ENCODE measurements at places on chromosomes 2 and 18. TPM values are rescaled to one million over a fixed set of nuclear protein-coding genes. Genes with fewer than 3 reads are reported as not detected.

- peak; percentile 86 for DNase-seq
These were observed 61.5 kb downstream of the VRK2 start for GRCh38 chr2:58107803-58108710.

- no peak for DNase-seq
These were observed 13.6 kb downstream of the CCDC68 start for GRCh38 chr18:54945576-54946125.

DNA sequence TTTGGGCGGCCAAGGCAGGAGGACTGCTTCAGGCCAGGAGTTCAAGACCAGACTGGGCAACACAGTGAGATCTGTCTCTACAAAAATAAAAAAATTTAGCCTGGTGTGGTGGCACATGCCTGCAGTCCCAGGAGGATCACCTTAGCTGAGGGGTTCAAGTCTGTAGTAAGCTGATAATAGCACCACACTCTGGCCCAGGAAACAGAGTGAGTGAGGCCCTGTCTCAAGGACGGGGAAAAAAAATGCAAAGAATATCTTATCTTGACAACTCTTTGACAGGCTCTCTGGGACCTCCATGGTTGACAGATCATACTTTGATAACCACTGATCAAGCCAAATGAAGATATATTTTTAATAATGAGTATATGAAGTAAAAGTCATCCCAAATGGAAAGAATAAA is 22.7 kb downstream of the USP34 start:
- no peak for DNase-seq

DNA sequence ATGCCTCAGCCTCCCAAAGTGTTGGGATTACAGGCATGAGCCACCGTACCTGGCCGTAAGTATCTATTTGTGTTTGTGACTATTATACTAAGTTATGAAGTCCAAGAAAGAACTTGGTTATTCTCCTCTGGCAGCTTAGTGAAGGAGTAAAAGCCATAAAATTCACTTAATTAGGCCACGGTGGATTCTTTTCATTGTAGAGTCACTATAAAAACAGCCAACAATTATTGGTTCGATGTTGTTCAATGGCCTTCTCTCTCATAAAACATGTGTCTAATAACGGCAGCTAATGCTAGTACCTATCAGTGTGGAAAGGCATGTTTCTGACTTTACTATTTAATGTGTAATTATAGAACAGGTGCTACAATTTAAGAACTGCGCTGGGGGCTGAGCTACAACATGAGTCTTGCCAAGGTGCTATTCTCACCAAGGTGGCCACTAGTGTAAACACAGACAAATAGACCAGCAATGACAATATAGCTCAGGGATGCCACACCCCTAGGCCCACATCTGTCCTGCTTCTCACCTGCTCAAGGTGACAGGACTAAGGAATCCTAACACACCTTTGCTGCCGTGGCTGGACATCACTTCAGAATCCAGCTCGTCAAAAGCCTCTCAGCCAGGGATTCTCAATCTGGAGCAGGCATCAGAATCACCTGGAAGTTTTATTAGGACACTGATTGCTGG is 17.2 kb downstream of the ATP8B1 start:
- DNase-seq = no peak

DNA sequence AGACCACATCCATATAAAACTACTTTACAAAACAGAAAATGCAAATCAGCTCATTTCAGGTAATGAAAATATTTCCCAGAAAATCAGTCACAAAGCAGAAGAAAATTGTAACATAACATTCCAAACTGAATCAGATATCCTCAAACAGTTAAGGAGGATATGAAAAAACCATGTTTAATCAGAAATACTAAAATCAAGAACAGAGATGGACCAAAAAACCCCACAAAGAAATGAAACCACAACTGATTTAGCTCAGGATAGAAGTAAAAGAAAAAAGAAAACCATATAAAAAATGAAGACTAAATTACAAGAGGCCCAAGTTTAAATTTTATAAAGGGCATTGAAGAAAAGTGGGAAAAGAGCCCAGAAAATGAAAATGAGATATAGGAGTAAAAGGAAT is 102.9 kb downstream of the RAB3GAP1 start:
- no peak for DNase-seq

- no peak for DNase-seq
These were observed 70.8 kb downstream of the DHRS9 start for GRCh38 chr2:169139993-169140767.

DNA sequence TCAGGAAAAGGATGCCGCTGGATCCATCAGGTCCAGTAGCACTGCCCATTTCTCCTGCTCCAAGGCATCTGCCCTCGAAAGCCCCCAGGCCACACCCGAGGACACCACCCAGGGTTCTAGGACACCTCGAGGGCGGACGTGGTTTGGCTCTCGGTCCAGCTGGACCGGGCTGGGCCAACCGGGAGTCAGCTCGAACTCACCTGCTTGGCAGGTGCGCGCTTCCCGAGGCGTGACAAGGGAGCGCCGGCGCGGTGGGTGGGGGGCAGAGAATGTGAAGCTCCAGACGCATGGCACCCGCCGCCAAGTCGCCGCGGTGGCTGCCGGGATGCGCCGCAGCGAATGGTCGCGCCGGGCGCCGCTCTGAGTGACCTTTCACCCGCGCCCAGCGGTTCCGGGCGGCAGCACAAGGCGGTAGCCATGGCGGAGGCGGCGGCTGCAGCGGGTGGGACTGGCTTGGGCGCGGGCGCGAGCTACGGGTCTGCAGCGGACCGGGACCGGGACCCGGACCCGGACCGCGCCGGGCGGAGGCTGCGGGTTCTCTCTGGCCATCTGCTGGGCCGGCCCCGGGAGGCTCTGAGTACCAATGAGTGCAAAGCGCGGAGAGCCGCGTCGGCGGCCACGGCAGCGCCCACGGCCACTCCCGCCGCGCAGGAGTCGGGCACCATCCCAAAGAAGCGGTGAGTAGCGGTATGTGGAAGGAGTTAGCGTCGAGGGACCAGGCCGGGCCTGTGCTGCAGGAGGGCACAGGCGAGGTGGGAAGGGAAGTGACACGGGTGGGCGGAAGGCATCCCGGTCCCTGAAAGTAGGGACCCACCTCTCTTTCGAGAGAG is at the start of gene AGPS:
Gene AGPS (plus strand): TSS at position 401 of the 830 bp plus-strand sequence. CDS start 17 bp downstream, at position 418.
- DNase-seq = peak; percentile 77

DNA sequence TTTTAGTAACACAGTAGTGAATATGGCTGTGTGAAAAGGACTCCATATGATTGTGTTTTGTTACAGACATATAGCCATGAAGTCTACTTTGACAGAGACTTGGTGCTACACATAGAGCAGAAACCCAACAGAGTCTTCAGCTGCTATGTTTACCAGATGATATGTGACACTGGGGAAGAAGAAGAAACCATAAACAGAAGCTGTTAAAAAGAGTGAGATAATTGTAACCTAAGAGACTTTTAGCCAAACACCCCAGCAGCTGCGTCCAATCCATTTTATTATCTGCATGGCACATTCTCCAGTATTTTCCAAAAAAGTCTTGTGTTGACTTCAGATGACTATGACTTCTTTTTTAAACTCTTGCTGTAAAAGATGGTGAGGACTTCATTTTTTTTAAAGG is 41.4 kb upstream of the CYBRD1 start:
- DNase-seq = no peak

GRCh38 chr2:15636972-15637785 is 45.5 kb downstream of the DDX1 start:
- peak; percentile 85 for DNase-seq

DNA sequence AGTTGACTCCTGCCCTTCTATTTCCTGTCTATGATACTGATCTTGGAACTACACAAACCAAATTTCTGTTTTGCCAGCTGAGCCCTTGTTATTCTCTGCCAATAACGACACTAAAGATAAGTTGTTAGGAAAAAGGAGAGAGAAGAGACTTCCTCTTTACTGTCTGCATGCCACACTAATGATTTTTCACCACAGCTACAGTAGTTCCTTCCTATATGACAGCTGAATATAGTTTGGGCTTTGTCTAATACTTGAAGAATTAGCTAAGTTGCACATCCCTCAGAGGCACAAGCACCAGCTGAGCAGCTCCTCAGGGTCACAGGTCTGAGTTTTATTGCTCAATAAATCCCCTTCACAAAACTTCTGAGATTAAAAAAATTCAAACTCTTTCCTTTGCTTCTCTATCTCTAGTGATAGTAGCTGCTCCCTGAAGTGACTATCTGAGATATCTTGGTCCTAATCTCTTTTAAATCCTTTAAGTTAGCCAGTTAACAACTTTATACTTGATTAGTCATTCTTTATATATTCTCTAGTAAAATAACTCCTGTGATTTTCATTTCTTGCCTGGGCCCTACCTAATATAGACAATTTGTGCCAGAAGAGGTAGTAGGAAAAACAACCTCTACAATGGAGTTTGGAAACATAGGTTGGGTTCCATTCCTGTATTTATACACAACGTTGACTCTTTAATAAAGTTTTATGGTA is 253.0 kb upstream of the CNTNAP5 start:
- no peak for DNase-seq

DNA sequence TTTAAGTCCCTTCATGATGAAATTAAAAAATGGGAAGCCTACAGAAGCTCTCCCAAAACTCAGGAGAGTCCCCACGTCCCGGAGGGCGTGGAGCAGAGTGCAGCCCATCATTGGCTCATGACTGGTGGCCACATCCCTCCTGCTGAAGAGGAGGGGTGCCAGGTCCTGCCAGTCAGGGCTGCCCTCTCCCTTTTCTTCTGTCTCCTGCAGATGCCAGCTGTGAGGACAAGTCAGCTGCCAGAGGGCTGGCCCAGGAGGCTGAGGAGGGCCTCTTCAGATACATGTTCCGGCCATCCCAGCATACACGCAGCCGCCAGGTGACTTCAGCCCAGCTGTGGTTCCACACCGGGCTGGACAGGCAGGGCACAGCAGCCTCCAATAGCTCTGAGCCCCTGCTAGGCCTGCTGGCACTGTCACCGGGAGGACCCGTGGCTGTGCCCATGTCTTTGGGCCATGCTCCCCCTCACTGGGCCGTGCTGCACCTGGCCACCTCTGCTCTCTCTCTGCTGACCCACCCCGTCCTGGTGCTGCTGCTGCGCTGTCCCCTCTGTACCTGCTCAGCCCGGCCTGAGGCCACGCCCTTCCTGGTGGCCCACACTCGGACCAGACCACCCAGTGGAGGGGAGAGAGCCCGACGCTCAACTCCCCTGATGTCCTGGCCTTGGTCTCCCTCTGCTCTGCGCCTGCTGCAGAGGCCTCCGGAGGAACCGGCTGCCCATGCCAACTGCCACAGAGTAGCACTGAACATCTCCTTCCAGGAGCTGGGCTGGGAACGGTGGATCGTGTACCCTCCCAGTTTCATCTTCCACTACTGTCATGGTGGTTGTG is 2.6 kb downstream of the INHA start:
- no peak for DNase-seq

DNA sequence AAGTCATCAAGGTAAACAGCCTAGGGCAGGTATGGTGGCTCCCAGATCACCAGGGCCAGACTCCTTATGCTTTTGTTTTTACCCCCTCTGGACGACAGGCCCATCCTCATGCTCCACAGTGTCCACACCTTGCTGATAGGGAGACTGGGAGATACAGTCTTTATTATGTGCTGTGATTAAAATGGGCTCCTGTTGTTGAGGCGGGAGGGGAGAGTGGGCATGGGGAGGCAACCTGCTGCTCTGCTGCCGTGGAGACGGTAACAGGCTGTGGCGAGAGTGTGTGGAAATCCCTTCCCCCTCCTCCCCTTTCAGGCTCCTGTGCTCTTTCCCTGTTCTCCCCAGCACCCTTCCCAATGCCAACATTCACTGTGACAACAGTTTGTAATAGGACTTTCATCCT is 38.2 kb upstream of the PNO1 start:
- DNase-seq = no peak

- no peak for DNase-seq
These were observed 307.3 kb upstream of the CHAC2 start for GRCh38 chr2:53460347-53460746.

GRCh38 chr18:31701744-31702143 is 17.4 kb upstream of the B4GALT6 start:
- no peak for DNase-seq

- DNase-seq = no peak
These were observed 17.5 kb downstream of the GPR55 start for GRCh38 chr2:230907361-230908091.

GRCh38 chr2:174874085-174874484 is 109.8 kb upstream of the CHRNA1 start:
- DNase-seq = peak; percentile 34

GRCh38 chr2:65370387-65371073 is 61.9 kb downstream of the SPRED2 start:
- no peak for DNase-seq

DNA sequence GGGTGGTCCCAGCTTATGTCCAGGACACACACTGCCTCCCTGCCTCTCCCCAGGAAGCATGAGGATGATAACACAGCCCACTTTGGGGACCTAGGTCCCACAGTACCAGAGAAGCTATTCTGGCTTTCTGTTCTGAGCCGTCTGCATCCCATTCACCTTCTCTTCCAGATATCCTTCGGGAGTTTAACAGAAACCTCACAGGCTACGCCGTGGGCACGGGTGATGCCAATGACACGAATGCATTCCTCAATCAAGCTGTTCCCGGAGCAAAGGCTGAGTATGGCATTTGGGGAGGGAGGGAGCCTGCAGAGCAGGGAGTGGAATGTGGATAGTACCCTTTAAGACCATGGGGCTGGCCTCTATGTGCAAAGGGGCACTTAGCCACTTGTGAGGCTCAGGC is 102.6 kb downstream of the PLB1 start:
- no peak for DNase-seq

- no peak for DNase-seq
These were observed 14.1 kb downstream of the SLC9A4 start for GRCh38 chr2:102486941-102487702.

- DNase-seq = no peak
These were observed 470.9 kb upstream of the ACVR2A start for GRCh38 chr2:147373800-147374422.

DNA sequence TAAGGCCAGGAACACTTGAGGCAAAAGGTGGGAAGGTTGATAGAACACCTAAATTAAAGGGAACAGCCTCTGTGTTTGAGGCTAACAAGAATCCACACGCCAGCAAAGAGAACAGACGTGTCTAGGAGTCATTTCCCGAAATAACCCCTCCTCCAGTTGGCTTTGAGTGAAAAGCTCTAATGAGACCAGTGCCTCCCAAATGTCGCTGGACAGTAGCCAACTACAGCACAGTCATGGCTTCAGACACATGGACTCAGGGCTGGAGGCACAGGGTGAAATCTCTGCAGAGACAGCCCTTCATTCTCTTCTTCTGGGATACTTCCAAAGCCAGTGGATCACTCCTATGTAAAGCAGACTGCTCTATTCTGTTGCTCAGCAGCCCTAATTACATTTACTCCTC is 49.6 kb downstream of the SOWAHC start:
- peak; percentile 95 for DNase-seq

The CETN1 gene
- polyA plus RNA-seq = not detected

The PPP1R1C gene
- 8.6 TPM for polyA plus RNA-seq

The GPR39 gene
- 7.7 TPM for polyA plus RNA-seq

The GPC1 gene
- 57.8 TPM for polyA plus RNA-seq

The PFN4 gene
- polyA plus RNA-seq = 0.36 TPM

The UNC80 gene
- 0.07 TPM for polyA plus RNA-seq

The HOXD4 gene
- not detected for polyA plus RNA-seq

The CPLX4 gene
- polyA plus RNA-seq = not detected

The MAP3K19 gene
- polyA plus RNA-seq = not detected

The PARD3B gene
- polyA plus RNA-seq = 4.3 TPM

The RNF125 gene
- polyA plus RNA-seq = 0.99 TPM
